Neural crest cell (in vitro differentiated cells): ENCODE measurements at places on chromosomes 3 and 15. TPM values are rescaled to one million over a fixed set of nuclear protein-coding genes. Genes with fewer than 3 reads are reported as not detected.

Gene ABHD17C
- total RNA-seq = 23.5 and 26.5 TPM in 2 replicates

Gene SUCNR1
- not detected in 2 replicates for total RNA-seq

Gene ZFYVE19
- total RNA-seq = 24.2 and 25.5 TPM in 2 replicates

DNA sequence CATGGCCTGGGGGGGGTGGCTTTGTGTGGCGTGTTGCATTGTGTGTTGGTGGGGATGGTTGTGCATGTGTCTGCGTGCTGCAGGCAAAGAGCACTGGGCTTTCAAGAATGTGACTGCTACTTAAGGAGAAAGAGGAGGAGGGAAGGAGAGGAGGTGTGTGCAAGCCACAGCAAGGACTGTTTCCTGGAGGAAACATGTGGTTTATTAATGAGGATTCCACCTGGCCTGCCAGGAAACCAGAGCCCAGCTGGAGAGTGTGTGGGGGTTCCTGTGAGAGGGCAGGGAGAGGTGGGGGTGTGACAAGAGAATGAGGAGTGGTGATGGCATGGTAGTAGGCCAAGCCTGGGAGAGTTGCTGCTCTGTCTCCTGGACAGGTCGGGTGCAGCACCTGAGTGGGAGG is 258.1 kb upstream of the ROPN1 start:
- no peak overlapping the region for H3K4me3 ChIP-seq
- H3K27me3 ChIP-seq = no peaks in the 10 kb centered on the region
- H3K36me3 ChIP-seq = no peaks in the 10 kb centered on the region
- no peaks in the 10 kb centered on the region for H3K4me1 ChIP-seq
- no peak for DNase-seq

- no peaks in the 10 kb centered on the region for H3K36me3 ChIP-seq
- H3K4me3 ChIP-seq = no peak overlapping the region
- peaks cover 4% of the 10 kb centered on the region for H3K27me3 ChIP-seq
- H3K4me1 ChIP-seq = peaks cover 3% of the 10 kb centered on the region
These were observed 248.6 kb downstream of the OPA1 start for GRCh38 chr3:193841581-193841980.
